ENCODE measurements at places on chromosomes 11 and 22. TPM values are rescaled to one million over a fixed set of nuclear protein-coding genes. Genes with fewer than 3 reads are reported as not detected.

Gene VSIG2
- total RNA-seq = 0.29 TPM

DNA sequence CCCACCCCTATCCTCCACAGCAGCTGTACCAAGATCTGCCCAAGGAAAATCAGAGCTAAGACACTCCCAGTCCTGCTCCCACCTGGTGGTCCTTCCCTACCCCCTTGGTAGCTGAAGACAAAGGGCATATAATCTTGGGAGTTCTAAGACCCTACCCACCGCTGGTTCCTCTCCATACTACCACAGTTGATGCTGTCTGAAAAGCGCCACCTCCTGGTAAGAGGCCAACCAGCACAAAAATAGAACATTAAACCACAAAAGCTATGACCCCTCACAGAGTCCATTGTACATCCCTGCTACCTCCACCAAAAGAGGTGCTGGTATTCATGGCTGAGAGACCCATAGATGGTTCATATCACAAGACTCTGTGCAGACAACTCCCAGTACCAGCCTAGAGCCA lies 161.5 kb upstream of the ARHGAP42 start:
- no peaks in the 10 kb centered on the region for H3K4me1 ChIP-seq
- DNase-seq = no peak
- no peak overlapping the region for H3K27ac ChIP-seq
- no peaks in the 10 kb centered on the region for H3K27me3 ChIP-seq
- peaks cover 3% of the 10 kb centered on the region for H3K36me3 ChIP-seq

- H3K27ac ChIP-seq = no peak overlapping the region
- no peak overlapping the region for H3K4me3 ChIP-seq
- H3K27me3 ChIP-seq = no peaks in the 10 kb centered on the region
- DNase-seq = no peak
These were observed 26.6 kb downstream of the PHLDB1 start for GRCh38 chr11:118633979-118634378.

DNA sequence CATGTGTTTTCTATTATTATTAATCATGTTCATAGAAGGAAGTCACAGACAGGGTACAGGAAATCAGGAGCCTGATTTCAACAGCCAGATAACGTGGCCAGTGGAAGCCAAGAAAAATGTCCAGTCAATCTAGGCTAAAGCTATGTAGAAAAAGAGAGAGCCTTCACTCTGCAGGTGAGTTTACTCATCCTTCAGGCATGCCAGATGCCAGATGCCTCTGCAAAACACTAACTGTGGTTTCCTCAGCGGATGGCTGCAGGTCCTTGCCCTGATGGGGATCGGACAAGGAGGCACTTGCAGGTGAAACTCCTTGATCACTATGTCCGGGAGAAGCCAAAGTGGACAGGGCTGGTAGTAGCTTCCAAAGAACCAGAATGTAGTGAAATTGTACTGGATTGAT lies 962.3 kb upstream of the RAG2 start:
- no peak overlapping the region for H3K4me3 ChIP-seq
- H3K27me3 ChIP-seq = no peaks in the 10 kb centered on the region
- H3K36me3 ChIP-seq = no peaks in the 10 kb centered on the region
- H3K4me1 ChIP-seq = no peaks in the 10 kb centered on the region
- no peak overlapping the region for H3K27ac ChIP-seq

Gene PANX3
- total RNA-seq = not detected

- peaks cover 17% of the 10 kb centered on the region for H3K4me1 ChIP-seq
- no peak for DNase-seq
- H3K27me3 ChIP-seq = no peaks in the 10 kb centered on the region
- no peak overlapping the region for H3K4me3 ChIP-seq
These were observed 2.9 kb downstream of the PTS start for GRCh38 chr11:112229159-112229558.

DNA sequence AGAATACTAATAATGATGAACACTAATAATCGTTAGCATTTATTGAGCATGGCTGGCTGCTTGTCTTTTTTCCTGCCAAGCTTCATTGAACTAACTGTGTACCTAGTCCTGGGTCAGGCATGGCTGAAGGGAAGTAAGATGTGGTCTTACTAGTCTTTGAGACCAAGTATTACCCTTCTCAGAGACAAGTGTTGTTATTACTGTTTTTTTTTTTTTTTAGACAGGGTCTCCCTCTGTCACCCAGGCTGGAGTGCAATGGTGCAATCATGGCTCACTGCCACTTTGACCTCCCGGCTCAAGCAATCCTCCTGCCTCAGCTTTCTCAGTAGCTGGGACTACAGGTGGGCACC lies 4.6 kb downstream of the ST14 start:
- H3K27me3 ChIP-seq = peaks cover 43% of the 10 kb centered on the region
- no peak for DNase-seq
- no peaks in the 10 kb centered on the region for H3K36me3 ChIP-seq
- peaks cover 10% of the 10 kb centered on the region for H3K4me1 ChIP-seq

DNA sequence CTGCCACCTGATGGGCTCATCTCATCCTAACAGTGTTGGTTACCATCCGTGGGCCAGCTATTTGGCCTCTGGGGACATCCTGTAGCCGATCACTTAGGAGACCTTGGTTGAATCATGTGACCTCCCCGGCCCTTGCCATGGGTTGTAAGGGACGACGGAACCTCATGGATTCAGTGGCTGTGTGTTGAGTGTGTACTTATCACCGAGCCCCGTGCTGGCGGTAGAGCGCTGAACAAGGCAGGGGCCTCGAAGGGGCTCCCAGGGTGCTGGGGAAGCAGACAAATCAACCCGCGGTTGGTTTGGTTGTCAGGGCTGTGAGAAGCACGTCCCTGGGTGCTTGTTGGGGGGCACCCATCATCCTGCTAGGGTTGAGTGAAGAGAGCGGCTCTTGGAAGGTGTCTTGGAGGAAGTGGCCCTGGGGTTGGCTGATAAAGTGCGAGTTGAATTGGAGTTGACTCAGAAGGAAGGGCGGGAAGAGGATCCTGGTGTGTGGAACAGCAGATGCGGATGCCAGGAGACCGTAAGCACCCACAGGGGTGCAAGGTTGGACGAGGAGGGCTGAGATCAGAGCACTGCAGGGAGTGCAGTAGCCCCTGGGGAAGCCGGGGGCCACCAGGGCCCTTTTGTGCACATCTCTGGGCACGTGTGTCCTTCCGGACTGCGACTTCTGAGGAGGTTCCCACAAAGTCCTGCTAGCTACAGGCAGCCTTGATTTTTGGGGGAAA lies 53.6 kb downstream of the MPPED1 start:
- no peak overlapping the region for H3K27ac ChIP-seq
- no peaks in the 10 kb centered on the region for H3K36me3 ChIP-seq
- no peak overlapping the region for H3K4me3 ChIP-seq
- no peaks in the 10 kb centered on the region for H3K4me1 ChIP-seq

Gene OR52A1
- total RNA-seq = not detected

DNA sequence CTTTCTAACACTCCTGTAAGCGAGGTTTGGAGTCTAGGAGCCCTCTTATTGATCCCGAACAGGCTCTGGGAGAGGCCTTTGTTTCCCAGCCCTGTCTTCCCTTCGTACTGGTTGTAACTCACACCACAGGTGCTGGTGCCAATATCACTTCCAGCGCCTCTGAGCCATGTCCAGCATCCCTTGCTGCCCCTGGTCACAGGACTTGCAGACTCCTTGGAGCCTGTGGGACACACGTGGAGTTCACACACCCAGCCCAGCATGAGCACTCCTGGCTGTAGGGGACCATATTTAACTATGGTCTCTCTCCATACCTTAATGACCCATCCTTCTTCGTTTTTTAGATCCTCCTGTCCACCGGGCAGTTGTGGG lies 2.2 kb downstream of the ZBTB16 start:
- H3K36me3 ChIP-seq = no peaks in the 10 kb centered on the region
- H3K4me3 ChIP-seq = peak overlapping the region; percentile 71
- peaks cover 24% of the 10 kb centered on the region for H3K27me3 ChIP-seq
- H3K4me1 ChIP-seq = peaks cover 8% of the 10 kb centered on the region
- DNase-seq = no peak

Gene CALCA
- total RNA-seq = not detected

Gene OR52W1
- total RNA-seq = not detected

GRCh38 chr11:99333621-99334020 lies 312.9 kb downstream of the CNTN5 start:
- H3K4me3 ChIP-seq = no peak overlapping the region
- no peak overlapping the region for H3K27ac ChIP-seq
- no peaks in the 10 kb centered on the region for H3K27me3 ChIP-seq
- no peaks in the 10 kb centered on the region for H3K36me3 ChIP-seq

All from activated naive CD4-positive, alpha-beta T cell treated with anti-CD3 and anti-CD28 coated beads for 36 hours (primary cell).